ENCODE measurements at places on chromosomes 16 and 17.

GRCh38 chr16:67195676-67196075, 3.3 kb upstream of the ELMO3 start:
- no peak for DNase-seq

GRCh38 chr16:15440852-15441251, 6.5 kb downstream of the BMERB1 start:
- DNase-seq: no peak

- peak; percentile 56 for DNase-seq
These were observed 14.3 kb upstream of the DYNLRB2 start for GRCh38 chr16:80526418-80527061.

GRCh38 chr16:83699817-83700216, 108.0 kb upstream of the HSBP1 start:
- no peak for DNase-seq

GRCh38 chr16:51236583-51236982, 85.5 kb upstream of the SALL1 start:
- no peak for DNase-seq

- no peak for DNase-seq
These were observed 233.6 kb downstream of the CPPED1 start for GRCh38 chr16:12570046-12570618.

- no peak for DNase-seq
These were observed 371.0 kb downstream of the RBFOX1 start for GRCh38 chr16:7703672-7704071.

- no peak for DNase-seq
These were observed at the start of gene TCAP for GRCh38 chr17:39664581-39665561. Gene TCAP, plus strand, starts transcription at chr17:39665349. Its CDS starts 11 bp downstream, at chr17:39665360.

DNA sequence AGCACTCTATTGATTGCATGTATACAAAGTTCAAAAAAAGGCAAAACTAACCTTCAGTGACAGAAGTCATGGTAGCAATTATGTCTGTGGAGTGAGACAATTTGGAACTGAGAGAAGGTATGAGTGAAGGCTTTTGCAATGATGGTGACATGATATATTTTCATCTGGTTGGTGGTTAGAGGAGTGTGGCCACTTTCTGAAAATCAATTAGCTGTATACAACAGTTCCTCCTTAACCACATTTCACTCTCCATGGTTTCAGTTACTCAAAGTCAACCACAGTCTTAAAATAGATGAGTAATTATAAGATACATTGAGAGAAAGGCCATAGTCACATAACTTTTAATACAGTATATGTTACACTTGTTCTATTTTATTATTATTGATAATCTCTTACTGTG, 26.2 kb downstream of the ADAMTS18 start:
- no peak for DNase-seq

DNA sequence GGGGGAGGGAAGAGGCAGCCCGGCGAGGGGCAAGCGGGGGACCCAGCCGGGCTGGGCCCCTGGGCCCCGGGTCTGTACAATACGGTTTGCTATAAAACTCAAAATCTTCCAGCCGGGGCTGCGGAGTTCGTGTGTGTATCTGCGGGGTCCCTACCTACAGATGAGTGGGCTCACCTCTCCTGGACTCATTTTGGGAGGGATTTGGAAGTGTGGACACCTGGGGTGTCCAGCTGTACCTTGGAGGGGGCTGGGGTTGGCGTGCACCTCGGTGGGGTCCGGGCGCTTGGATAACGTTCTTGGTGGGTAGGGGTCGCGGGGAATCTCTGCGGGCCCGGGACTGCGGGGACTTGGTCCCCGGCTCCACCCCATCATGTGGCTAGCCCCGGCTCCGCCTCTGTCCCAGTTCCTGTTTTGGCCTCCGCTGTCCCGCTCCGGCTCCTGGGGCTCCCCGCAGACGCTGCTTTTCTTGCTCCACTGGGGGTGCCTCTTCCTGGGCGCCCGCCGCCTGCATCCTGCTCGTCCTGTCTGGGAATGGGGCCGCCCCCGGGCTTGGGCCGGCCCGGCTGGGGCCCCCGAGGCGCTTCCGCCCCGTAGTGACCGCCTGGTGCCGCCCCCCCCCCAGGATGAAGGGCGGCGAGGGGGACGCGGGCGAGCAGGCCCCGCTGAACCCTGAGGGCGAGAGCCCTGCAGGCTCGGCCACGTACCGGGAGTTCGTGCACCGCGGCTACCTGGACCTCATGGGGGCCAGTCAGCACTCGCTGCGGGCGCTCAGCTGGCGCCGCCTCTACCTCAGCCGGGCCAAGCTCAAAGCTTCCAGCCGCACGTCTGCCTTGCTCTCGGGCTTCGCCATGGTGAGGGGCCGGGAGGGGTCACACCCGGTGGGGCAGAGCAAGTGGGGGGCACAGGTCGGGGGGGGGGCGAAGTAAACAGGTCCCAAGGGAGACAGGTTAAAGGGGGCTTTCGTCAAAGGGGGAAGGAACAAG, at the start of gene ORAI3:
TSS of gene ORAI3 (plus strand) at position 402 of the 983 bp plus-strand sequence. CDS start at position 624, 222 bp downstream.
- peak; percentile 92 for DNase-seq

DNA sequence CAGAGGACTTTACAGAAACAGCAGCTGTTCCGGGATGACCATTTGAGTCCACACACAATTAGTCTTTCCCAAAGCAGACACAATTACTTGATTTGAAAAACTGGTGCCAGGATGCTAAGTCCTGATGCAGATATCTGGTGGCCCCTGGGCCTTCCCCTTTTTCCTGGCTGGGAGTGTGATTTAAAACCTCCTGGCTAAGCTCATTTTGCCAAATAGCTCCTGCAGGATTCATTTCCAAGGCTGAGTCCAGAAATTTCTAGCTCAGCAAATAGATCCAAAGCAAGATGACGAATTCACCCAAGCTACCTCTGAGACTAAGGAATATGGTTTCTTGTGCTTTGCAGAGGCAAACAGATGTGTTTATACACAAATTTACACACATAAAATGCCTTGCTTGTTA, 422.2 kb downstream of the CA10 start:
- DNase-seq: no peak

GRCh38 chr17:8831234-8831849, 32.2 kb upstream of the MFSD6L start:
- no peak for DNase-seq

- no peak for DNase-seq
These were observed 341 bp downstream of the SLC7A6OS start for GRCh38 chr16:68310437-68310773.

- DNase-seq: peak; percentile 78
These were observed 153.4 kb upstream of the PLCG2 start for GRCh38 chr16:81625544-81626153.

DNA sequence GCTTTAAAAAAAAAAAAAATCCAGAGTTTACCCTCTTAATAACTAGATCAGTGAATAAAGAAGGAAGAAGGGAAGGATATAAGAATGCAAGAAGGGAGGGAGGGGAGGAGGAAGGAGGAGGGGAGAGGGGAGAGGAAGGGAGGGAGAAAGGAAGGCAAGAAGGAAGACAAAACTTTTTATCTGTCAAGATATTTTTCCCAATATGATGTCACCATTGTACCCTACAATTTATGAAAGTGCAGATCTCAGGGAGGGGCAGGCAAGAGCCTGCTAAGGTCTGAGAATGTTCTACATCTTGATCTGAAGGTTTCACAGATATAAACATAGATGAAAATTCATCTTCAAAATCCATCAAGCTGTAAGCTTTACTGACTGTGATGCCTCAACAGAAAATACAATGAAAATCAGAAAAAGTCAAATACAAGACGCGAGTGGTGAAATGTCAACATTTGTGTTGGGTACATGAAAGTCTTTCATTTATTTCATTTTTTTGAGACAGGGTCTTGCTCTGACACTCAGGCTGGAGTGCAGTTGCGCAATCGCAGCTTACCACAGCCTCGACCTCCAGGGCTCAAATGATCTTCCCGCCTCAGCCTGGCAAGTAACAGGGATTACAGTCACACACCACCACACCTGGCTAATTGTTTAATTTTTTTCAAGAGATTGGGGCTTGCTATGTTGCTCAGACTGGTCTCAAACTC, 57.1 kb upstream of the EMP2 start:
- no peak for DNase-seq

GRCh38 chr16:49523435-49524159, 150.0 kb downstream of the C16orf78 start:
- DNase-seq: no peak

GRCh38 chr17:3528403-3528851, 29.2 kb downstream of the TRPV3 start:
- DNase-seq: no peak

- no peak for DNase-seq
These were observed 306.0 kb downstream of the FOXL1 start for GRCh38 chr16:86884390-86884650.

GRCh38 chr16:20880867-20881502, 19.2 kb downstream of the DCUN1D3 start:
- no peak for DNase-seq

GRCh38 chr16:79772048-79772447, 171.5 kb upstream of the MAF start:
- no peak for DNase-seq

- peak; percentile 75 for DNase-seq
These were observed at the start of gene ITPRIPL2 for GRCh38 chr16:19113577-19114358. Gene ITPRIPL2, plus strand, starts transcription at chr16:19113964. Its CDS starts 498 bp downstream, at chr16:19114462.

GRCh38 chr17:76685366-76685765, 25.4 kb downstream of the MXRA7 start:
- no peak for DNase-seq

DNA sequence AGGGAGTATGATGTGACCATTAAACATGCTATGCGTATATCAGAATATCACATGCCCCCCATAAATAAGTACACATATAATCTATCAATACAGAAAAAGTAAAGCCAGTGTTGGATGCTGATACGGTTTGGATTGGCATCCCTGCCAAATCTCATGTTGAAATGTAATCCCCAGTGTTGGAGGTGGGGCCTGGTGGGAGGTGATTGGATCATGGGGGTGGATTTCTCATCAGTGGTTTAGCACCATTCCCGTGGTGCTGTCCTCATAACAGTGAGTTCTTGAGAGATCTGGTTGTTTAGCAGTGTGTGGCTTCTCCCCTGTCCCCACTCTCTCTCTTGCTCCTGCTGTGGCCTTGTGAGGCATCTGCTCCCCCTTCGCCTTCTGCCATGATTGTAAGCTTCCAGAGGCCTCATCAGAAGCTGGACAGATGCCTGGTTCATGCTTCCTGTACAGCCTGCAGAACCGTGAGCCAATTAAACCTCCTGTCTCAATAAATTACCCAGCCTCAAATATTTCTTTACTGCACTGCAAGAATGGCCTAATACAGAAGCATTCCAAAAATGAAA, 88.9 kb downstream of the AATF start:
- DNase-seq: no peak

GRCh38 chr17:77107506-77108433, 33.0 kb upstream of the SEC14L1 start:
- DNase-seq: peak; percentile 55

GRCh38 chr16:30755955-30756780, 5.7 kb downstream of the CFAP119 start:
- no peak for DNase-seq

GRCh38 chr16:30018731-30019158, 4.3 kb upstream of the C16orf92 start:
- DNase-seq: no peak

DNA sequence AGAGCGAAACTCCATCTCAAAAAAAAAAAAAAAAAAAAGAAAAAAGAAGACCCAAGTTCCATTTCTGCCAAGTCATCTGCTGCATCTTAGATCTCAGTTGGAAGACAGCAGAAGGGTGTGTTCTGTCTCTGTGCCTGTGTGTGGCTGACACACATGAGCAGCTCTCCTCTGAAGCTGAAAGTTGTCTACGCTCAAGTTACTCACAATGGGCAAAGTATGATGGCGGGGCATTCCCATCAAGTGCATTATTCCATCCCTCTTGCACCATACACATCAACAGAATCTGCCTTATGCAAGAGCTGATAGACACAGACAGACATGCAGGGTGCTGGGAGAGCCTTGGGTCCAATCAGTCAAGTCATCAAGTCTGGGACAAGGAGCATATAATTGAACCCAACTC, 402.2 kb downstream of the XYLT1 start:
- peak; percentile 36 for DNase-seq

GRCh38 chr16:57781741-57782606, 20.3 kb downstream of the KIFC3 start:
- DNase-seq: no peak

DNA sequence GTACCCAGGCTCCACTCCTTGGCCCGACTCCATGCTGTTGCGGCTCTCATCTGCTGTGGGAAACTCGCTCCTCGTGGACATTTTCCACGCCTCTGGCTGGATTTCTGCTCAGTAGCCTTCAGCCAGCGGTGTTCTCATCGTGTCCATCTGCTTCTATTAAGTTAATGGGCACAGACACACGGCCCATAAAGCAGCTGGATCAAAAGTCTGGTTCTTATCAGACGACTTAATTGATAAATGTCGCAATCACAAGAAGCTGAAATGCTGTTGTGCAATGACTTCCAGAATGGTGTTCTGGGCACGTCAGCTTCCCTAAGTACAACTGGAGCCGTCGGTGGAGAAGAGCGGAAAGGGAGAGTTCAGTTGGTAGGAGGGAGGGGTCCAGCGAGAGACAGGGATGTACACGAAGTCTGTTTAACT, 211.7 kb upstream of the CHMP6 start:
- DNase-seq: no peak

DNA sequence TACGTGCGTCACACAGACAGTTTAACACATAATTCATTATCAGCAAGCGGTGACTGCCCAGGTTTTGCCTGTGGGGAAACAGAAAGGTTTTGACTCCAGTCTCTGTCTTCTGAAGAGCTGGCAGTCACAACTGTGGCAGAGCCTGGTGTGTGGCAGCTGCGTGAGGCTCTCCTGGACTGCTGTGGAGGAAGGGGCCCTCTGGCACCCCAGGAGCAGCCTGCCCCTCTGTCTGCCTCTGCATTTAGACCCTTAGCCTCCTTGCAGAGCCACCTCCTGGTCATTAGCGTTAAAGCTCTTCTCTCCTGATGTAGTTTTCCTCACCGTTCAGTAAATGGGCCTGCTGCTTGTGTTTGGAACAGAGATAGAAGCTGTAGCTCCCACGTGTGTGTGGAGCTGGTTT, 10.9 kb downstream of the RAB40C start:
- DNase-seq: no peak

DNA sequence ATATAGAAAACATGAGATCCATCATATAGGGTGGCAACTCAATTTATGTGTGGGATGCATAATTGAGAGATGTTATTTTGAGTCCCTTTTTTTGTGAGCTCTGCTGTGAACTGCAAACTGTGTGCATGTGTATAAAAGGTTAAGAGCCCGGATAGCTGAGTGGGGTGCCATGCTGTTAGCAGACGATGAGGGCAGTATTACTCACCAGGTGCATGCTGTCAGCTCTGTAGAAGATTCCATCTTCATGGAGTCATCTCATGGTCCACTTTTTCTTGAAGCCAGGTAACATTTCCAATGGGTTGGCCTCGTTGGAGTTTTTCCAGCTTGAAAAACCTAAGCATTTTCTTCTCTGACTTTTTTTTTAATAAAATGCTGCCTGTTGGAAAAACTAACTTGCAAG, 43.0 kb upstream of the RHBDL3 start:
- no peak for DNase-seq
